ENCODE measurements at places on chromosomes 5 and 9.
A peak's percentile ranks its signal among the peaks of the same experiment; 100 is the strongest.

GRCh38 chr5:175471196-175471595 lies 7.2 kb upstream of the SFXN1 start:
- DNase-seq: no peak

GRCh38 chr9:4137234-4137633 lies 162.6 kb downstream of the GLIS3 start:
- no peak for DNase-seq

DNA sequence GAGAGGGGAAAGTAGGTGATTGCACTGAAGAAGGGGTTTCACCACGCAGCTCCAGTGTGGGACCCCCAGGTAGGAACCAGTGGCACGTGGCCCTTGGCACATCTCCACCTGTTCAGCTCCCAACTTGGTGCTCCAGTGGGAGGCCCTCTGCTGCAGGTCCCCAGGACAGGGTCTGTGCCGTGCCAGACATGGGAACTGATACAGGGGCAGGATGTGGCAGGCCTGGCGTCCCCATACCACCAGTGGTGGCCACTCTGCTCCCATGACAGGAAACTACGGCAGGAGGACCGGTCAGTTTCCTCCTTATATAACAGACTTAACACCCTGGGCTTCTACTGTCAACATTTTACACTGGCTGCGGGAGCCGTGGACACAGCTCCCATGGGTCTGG lies 67.3 kb downstream of the PSMB7 start:
- no peak for DNase-seq

GRCh38 chr5:135019314-135019713 lies 14.7 kb downstream of the PITX1 start:
- DNase-seq: no peak

GRCh38 chr9:78015241-78015640 lies 16.4 kb downstream of the GNAQ start:
- no peak for DNase-seq

GRCh38 chr5:108924457-108924961 lies 176.8 kb downstream of the FER start:
- no peak for DNase-seq

- DNase-seq: no peak
These were observed 25.3 kb downstream of the ARRDC3 start for GRCh38 chr5:91357806-91358205.

DNA sequence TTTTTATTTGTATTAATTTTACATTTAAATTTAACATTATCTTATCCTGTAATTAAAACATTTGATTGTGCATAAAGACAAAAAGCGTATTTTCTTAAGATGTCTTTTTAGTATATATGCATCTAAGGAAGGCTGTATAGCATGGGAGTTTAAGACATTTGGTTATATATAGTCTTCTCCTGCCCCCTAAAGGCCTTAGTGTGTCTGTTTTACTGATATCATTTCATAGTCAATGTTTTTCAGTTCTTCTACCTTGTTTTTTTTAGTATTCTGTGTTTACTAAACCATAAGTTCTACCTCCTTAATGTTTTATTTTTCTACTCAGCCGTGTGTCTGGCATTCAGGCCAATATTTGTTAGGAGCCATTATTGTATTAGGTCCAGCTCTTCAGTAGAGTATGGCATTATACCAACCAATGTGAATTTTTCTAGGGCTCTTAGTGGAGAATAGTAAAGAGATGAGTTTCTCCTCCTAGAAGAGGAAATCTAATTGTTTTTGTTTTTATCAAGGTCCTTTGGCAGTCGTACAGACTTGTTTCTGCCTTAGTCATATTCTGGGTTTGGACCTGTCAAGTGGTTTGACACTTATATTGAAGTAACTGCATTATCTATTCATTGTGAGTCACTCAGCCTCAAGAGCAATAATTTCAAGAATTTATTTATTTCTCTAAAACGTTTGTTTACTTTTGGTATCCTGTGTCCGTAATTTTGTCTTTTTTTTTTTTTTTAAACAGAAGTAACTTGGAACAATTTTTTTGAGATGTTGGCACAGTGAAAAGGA lies 74.8 kb downstream of the SLF1 start:
- peak; percentile 12 for DNase-seq

- DNase-seq: no peak
These were observed 38.2 kb upstream of the GRAMD2B start for GRCh38 chr5:126384985-126385384.

DNA sequence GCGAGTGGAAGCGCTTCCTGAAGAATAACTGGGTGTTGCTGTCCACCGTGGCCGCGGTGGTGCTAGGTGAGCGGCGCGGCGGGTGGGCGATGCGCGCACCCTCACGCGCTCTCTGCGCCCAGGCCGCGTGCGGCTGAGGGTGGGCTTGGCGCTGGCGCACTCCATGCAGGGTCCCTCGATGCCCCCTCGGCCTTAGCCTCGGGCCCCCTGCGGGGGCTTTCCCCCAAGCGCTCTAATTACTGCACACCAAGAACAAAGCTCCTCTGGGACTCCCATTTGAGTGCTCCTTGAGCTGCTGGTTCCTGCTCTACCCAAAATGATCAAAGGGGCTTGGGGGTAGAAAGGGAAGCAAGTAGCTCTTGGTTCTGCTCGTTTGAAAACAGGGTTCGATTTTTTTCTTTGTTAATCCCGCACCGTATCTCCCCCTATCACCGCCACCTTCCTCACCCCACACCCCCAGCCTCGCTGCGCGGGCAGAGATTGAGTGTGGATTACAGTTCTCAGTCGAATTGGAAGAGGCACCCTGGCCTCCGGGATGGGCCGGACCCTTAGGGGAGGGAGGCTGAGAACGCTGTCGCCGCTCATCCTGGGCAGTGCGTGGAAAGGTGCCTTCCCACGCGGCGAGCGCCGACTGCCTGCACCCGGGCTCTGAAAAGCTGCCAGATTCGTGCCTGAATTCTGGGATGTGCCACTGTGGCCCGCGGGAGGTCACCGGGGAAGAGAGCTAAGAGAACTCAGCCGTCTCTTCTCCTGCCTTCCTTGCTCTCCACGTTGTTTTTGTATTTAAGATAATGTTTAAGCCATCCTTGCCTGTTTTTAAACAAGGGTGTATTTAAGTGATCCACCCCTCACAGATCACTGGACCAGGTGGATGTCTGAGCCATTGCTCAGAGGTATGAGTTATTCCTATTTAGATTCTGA lies 697 bp downstream of the SLC1A1 start:
- no peak for DNase-seq

- no peak for DNase-seq
These were observed 526.4 kb downstream of the NR2F1-AS1 start for GRCh38 chr5:93054424-93055163.
